ENCODE measurements at places on chromosomes 12 and 14.

- DNase-seq: no peak
Measured at GRCh38 chr12:132257206-132257954, 72.0 kb downstream of the GALNT9 start.

GRCh38 chr12:6202846-6203245, 2.6 kb downstream of the CD9 start:
- DNase-seq: no peak

DNA sequence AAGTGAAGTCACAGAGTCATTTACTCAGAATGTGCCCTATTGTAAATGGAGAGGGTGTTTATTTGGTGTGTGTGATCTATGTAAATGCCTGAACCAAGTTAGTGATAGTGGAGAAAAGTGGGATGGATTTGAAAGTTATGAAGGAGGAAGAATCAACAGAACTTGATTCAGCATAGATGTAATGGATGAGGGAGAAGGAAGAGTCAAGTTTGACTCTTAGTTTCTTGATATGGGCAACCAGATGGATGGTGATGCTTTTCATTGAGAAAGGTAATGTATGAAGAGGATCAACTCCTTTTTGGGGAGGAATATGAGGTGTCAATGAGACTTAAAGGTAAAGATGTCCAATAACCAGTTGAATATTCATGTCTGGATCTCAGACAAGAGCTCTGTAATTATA, 6.7 kb upstream of the MON2 start:
- no peak for DNase-seq

GRCh38 chr12:67270622-67271021, 1.5 kb downstream of the CAND1 start:
- DNase-seq: no peak

DNA sequence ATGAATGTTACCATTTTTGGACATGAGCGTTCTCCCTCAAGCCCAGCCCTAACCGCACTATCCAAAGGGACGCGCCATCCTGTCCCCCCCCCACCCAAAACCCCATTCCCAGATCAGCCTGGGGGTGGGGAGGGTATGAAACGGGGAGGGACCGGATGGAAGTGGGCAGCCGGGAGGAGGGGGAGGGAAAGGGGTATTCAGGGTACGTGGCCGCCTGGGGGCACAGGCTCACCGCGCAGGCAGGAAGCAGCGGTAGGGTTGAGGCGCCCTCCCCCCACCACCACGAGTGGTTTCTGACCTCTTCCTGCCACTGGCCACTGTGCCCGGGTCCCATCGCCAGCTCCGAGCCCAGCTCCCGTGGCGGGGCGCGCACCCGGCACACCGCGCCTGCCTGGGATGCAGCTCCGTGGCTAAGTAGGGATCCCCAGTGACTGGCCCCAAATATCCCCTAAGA, 1.4 kb downstream of the ACTN1 start:
- peak; percentile 85 for DNase-seq

DNA sequence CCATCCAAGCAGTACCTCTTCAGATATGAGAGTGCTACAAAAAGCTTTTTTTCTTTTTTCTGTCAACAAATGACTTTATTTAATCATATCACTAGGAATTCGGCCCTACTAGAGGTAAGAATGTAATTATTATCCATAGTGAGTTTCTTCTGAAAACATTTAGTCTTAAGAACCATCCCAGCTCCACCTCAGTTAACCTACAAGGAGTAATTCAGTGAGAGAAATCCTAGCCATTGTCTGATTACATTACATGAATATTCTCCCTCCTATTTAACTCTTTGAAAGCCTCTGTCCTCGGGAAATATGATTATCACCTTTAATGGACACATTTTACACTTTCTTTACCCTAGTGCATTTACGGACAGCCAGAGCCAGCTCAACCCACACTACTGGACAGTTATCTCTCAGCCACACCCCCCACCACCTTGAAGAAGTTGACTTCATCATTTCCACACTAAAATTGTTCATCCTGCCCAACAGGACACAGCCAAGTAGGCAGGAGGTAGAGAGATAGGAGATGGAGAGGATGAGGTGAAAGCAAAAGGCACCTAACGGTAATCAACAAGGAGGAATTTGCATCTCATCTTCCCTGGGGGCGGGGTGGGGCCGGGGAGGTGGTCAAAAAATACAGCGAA, 1.3 kb downstream of the PPFIA2 start:
- DNase-seq: no peak

DNA sequence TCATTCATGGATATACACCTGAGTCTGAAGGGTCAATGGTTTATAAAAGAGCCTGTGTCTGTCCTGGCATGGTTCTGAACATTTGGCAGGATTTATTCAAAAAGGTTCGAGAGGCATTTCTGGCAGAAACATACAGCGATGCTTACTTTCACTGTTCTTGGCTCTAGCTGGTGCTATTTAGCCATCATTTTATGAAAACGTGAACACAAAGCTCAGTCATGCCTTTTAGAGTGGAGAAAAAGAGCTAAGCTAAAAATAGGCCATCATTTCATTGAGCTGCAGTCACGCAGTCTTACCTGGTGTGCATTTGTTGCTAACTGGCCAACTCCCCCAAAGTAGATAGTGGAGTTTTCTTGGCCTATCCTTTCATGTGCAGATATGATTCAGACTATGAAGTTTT, 1209.5 kb downstream of the SLC16A7 start:
- DNase-seq: no peak

- no peak for DNase-seq
Measured at GRCh38 chr12:75765170-75766059, 254.0 kb upstream of the KRR1 start.

- DNase-seq: no peak
Measured at GRCh38 chr14:88281447-88281846, 41.6 kb downstream of the KCNK10 start.

GRCh38 chr12:51415931-51416330, 8.7 kb upstream of the SLC4A8 start:
- DNase-seq: no peak

GRCh38 chr12:111438481-111438880, 32.8 kb downstream of the SH2B3 start:
- DNase-seq: peak; percentile 67

GRCh38 chr14:58082011-58082410, 70.0 kb downstream of the ARMH4 start:
- peak; percentile 43 for DNase-seq

- DNase-seq: peak; percentile 61
Measured at GRCh38 chr12:77893918-77894317, 63.2 kb downstream of the NAV3 start.

- no peak for DNase-seq
Measured at GRCh38 chr12:26128168-26128567, 3.3 kb upstream of the BHLHE41 start.

DNA sequence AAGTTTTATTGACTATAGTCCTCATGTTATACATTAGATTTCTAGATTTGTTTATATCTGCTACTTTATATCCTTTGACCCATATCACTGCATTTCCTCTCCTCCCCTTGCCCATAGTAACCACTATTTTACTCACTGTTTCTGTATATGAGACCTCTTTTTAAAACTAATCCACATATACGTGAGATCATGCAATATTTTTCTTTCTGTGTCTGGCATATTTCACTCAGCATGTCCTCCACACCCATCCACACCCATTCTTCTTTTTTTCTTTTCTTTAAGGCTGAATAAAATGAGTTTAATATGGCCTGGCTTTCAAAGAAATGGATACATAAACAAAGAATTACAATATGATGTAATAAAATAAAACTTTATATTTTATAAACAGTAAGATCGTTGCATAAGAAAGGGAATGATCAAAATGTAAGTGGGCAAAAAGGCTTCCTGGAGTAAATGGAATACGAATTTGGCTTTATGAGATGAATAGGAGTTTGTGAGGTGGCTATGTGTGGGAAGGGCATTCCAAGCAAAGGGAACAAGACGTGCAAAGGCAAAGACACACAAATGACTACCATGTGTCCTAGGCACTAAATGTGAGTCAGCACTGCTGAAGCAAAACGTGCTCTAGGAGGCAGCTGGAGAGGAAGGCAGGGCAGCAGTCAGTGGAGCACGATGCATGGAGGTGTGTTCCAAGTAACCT, 53.2 kb upstream of the HIF1A start:
- peak; percentile 61 for DNase-seq

DNA sequence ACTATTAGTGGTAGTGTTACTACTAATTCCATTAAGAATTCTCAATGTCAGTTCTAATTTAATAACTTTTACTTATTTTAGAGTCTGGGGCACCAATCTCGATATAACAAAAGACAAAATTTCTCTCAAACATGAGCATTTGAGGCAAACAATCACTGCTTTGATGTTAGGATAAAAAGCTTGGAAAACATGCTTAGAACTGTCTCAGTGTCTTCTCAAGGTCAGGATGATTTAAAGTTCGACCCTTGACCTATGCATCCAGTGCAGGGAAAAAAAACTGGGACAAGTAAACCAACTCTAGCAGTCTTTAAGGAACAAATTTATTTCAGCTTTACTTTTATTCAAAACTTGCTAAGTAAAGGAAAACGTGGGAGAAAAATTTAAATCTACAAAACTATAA, 31.1 kb downstream of the SPTLC2 start:
- no peak for DNase-seq

DNA sequence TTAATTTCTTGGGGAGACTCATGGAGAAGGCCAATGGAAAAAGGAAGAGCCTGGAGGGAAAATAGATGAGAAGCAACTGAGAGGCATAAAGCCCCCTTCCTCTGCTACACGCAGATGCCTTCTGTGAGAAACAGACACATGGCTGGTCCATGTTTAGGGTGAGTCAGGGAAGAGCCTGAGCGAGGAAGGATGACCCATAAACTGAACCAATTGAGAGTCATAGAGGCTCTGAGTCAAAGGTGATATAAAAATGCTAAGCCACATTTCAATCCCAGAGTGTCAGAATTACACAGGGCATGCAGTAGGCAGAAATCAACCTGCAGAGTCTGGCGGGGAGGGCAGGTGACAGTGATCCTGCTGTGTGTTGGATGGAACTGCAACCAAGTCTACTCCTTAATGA, 30.1 kb upstream of the NEDD1 start:
- no peak for DNase-seq

DNA sequence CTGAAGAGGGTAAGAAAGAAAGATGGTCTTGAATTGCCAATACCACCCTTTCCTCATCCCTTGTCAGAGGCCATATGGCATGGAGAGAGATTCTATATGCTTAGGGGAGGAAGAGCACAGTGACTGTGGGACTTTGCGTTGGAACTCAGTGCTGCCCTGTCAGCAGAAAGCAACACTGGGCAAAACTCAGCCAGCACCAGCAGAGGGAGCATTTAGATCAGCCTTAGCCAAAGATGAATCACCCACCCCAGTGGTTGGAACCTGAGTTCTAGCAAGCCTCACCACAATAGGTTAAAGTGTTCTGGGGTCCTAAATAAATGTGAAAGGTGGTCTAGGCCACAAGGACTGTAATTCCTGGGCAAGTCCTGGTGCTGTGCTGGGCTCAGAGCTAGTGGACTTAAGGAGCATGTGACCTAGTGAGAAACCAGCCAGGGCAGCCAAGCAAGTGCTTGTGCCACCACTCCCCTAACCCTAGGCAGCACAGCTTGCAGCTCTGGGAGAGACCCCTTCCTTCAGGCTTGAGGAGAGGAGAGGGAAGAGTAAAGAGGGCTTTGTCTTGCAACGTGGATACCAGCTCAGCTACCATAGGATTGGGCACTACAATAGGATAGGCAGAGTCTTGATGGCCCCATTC, 11.4 kb upstream of the BCAT1 start:
- peak; percentile 81 for DNase-seq

GRCh38 chr14:89283327-89284060, 133.5 kb downstream of the FOXN3 start:
- no peak for DNase-seq

- no peak for DNase-seq
Measured at GRCh38 chr14:99519931-99520421, 38.8 kb downstream of the CCNK start.

DNA sequence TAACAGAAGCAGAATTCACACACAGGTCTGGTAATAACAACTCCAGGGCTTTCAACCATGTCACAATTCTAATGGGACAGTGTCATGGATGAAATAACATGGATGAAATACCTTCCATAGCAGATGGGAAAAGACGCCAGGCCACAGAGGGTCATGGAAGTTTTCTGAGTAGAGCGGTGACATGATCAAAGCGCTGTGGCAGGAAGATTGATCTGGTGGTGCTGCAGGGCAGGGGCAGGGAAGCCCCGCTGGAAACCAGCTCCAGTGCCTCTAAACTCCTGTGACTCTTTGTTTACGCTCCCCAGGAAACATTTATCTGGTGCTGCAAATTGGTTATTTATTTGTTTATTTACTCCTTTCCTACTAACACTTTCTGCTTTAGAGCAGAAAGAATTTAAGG, 108.3 kb upstream of the HMGA2 start:
- no peak for DNase-seq

- peak; percentile 100 for DNase-seq
Measured at GRCh38 chr12:56359851-56360767, at the start of gene STAT2. TSS of gene STAT2 (minus strand) at chr12:56360107. CDS start at chr12:56356571, 3,536 bp downstream.

GRCh38 chr12:14995583-14996425, 23.0 kb downstream of the PDE6H start:
- peak; percentile 89 for DNase-seq

- no peak for DNase-seq
Measured at GRCh38 chr12:111355201-111355925, 13.5 kb downstream of the PHETA1 start.

Measured in choroid plexus epithelial cell (primary cell).